ENCODE measurements at places on chromosomes 11 and 22.

DNA sequence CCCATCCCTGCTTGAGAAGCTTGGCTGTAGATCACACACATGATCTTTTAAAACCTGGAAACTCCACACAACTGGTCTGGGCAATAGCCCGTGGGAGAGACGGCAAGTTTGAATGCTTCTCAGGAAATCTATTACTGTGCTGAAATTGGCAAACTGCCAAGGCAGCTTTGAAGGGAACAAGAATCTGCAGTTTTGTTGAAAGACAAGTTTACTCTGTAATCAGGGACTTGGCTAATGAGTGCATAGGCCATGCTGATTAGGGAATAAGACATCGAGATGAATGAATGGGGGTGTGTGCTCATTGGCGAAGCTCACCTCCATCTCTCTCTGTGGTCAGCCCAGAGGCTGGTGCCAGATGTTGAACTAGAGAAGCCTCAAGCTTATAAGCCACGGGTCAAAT lies 218.8 kb downstream of the HIPK3 start:
- peak; percentile 67 for DNase-seq

GRCh38 chr11:8429483-8429882 lies 164.5 kb downstream of the STK33 start:
- DNase-seq = no peak

- DNase-seq = no peak
Observed at GRCh38 chr22:29195118-29195963, 10.4 kb upstream of the EMID1 start.

GRCh38 chr11:62000539-62001446 lies 33.4 kb upstream of the FTH1 start:
- no peak for DNase-seq

- peak; percentile 52 for DNase-seq
Observed at GRCh38 chr11:66973956-66974580, 1.0 kb upstream of the C11orf86 start.

DNA sequence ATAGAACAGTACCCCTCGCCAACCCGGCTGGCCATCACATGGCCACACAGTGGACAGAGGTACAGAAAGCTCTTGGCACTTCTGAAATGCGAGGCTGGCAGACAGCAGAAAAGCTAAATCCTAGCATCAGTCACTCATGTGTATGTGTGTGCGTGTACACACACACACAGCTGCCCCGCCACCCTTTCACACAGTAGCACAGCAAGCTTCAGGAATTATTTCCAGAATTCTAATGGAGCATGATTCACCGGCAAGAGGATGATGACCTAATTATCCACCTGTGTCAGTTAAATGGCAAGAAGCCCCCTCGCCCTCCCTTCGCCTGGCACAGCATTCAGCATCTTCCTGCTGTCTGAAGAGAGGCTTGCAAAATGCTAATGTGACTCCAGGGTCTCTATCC lies 336.0 kb downstream of the SHANK2 start:
- no peak for DNase-seq

DNA sequence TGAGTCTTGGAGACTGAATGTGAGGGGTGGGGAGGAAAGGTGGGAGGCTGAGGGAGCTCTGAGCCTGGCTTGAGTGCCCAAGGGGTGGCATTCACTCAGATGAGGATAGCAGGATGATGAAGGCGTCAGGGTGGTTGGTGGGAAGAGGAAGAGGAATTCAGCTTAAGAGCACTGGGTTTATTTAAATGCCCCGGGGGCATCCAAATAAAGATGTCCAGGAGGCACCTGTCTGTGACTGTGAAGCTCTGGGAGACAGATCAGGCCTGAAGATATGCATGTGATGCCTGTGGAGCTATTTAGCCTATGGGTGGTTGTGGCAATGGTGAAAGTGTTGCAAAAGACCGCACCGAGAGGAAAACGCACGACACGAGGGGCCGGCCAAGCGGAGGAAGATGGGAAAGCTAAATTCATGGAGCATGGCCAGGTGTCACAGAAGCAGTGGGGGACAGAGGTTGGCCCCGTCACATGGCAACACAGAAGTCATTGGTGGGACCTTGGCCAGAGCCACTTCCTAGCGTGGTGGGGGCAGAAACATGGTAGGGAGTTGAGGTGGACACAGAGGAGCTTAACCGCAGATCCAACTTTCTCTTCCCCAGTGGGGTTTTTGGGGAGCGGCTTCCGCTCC lies 15.5 kb downstream of the SLC37A2 start:
- no peak for DNase-seq

DNA sequence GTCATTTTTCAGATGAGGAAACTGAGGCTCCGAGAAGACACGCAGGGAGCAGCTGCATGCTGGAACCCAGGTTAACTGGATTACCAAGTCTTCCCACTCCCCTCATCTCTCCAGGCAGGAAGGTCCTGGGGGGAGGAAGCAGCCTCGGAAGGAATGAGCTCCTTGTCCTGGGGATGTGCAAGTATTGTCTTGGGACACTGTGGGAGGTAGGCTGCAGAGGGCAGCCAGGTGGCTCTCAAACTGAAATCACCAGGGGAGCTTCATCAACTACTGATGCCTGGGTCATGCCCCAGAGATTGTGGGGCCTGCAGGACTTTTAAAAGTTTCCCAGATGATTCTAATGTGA lies 7.6 kb downstream of the GDPD5 start:
- no peak for DNase-seq

DNA sequence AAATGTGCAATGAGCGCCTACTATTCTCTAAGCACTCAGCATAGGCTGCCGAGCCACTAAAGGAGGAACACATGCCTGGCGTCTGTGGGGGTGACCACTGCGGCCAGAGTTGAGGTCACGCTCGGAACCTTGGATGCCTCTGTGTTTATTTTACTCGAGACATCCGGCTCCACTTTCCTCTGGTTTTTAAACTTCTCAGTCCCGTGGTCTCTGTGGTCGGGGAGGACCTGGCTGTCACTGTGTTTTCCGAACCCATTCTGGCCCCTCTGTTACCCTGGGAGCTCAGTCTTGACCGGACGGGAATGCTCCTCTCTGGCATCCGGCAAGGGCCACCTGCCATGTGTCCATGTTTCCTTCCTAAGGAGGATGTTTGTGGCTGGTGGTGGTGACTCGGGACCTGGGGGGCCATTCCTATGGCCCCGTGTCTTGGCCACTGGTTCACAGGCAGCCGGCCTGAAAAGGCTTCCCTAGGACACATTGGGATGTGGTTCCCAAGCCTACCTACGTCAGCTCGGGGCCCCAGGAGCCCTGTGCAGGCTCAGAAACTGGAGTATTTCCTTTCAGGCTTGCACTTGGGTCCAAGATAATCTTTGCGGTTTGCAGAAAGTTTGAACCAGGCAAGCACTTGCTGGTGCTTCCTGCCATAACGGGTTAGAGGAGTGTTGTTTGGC lies 46.7 kb upstream of the PARVG start:
- DNase-seq = no peak

All from AG10803 (cell line).